ENCODE measurements at places on chromosomes 16 and 17.
A peak's percentile ranks its signal among the peaks of the same experiment; 100 is the strongest.

DNA sequence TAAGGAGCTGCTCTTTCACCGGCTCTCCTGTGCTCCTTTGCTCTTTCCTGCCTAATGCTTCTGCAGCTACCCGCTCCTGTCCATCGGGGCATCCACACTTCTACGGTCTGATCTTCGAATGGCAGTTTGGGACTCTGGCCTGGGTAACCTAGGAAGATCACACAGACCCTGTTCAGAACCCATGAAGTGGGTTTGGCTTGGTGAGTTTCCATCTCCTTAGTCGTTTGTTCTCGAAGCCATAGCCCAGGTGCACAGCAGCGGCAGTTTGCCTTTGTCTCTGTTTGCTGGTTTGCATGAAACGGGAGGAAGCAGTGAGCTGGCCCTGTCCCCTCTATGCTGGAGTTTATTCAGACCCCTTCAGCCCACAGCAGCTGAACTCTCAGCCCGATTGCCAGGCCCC is 29.0 kb downstream of the PSMD7 start:
- no peak overlapping the region for H3K27ac ChIP-seq
- H3K4me1 ChIP-seq, result no peaks in the 10 kb centered on the region
- H3K36me3 ChIP-seq, result peaks cover 2% of the 10 kb centered on the region

DNA sequence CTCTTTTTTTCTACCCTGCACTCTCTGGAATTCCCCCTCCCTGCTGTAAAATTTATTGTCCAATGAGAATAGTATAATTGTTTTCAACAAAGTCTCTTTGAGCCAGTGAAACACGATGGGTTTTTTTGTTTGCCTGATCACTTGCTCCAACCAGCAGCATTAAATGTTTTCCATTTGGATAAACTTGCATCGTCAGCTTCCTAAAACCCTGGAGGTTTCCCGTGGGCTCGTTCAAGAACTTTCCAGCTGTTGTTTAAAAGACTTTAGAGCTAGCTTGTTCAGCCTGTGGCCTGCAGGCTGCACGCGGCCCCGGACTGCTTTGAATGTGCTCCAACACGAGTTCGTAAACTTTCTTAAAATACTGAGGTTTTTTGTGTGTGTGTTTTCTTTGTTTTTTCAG is 14.9 kb downstream of the NAGPA start:
- H3K27ac ChIP-seq, result no peak overlapping the region
- no peaks in the 10 kb centered on the region for H3K36me3 ChIP-seq
- no peak for DNase-seq
- no peaks in the 10 kb centered on the region for H3K4me1 ChIP-seq
- H3K4me3 ChIP-seq, result no peak overlapping the region

DNA sequence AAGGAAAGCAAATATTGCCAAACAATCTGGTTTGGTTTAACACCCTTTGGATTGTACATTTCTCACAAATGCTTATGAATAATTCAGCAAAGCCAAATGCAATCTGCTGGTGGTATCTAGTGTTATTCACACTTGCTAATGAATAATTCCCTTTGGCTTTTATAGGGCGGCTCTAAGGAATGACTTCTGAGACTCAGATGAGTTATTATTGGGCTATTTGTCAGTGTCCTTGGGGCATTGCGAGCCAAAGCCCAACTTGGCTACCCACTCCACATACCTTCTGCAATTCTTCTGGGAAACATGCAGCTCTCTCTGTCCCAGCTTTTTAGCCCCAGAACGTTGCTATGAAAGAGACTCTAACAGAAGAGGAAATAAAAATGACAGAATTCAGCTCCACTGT is 41.1 kb downstream of the FTO start:
- no peaks in the 10 kb centered on the region for H3K36me3 ChIP-seq
- H3K4me3 ChIP-seq, result no peak overlapping the region
- DNase-seq, result no peak
- peaks cover 12% of the 10 kb centered on the region for H3K4me1 ChIP-seq

GRCh38 chr17:79803421-79803996 is 6.6 kb upstream of the CBX8 start:
- DNase-seq, result peak; percentile 47
- H3K4me1 ChIP-seq, result peaks cover 56% of the 10 kb centered on the region
- peaks cover 93% of the 10 kb centered on the region for H3K27me3 ChIP-seq
- no peaks in the 10 kb centered on the region for H3K36me3 ChIP-seq
- peak overlapping the region; percentile 31 for H3K4me3 ChIP-seq

DNA sequence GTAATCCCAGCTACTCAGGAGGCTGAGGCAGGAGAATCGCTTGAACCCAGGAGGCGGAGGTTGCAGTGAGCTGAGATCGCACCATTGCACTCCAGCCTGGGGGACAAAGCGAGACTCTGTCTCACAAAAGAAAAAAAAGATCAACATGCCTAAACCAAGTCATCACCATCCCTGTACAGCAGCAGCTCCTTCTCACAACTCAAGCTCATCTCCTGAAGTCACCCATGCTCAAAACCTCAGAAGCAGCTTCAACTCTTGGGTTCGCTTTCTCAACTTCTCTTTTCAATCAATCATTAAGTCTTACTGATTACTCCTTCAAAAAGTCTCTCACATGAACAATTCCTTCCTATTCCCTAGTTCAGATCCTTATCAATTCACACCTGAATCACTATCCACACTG is 31.3 kb downstream of the PHLPP2 start:
- H3K4me1 ChIP-seq, result peaks cover 14% of the 10 kb centered on the region
- peak; percentile 48 for DNase-seq
- peaks cover 16% of the 10 kb centered on the region for H3K36me3 ChIP-seq
- H3K27ac ChIP-seq, result no peak overlapping the region
- no peak overlapping the region for H3K4me3 ChIP-seq

- no peaks in the 10 kb centered on the region for H3K36me3 ChIP-seq
- no peak for DNase-seq
- no peaks in the 10 kb centered on the region for H3K4me1 ChIP-seq
- no peak overlapping the region for H3K4me3 ChIP-seq
Measured at GRCh38 chr17:6356562-6356961, 78.4 kb downstream of the AIPL1 start.
